ENCODE measurements at places on chromosomes 13 and 19.

GRCh38 chr19:39212375-39212742, 8.3 kb upstream of the SYCN start:
- no peak for DNase-seq

GRCh38 chr13:75968103-75968838, 332.1 kb downstream of the LMO7 start:
- no peak for DNase-seq

DNA sequence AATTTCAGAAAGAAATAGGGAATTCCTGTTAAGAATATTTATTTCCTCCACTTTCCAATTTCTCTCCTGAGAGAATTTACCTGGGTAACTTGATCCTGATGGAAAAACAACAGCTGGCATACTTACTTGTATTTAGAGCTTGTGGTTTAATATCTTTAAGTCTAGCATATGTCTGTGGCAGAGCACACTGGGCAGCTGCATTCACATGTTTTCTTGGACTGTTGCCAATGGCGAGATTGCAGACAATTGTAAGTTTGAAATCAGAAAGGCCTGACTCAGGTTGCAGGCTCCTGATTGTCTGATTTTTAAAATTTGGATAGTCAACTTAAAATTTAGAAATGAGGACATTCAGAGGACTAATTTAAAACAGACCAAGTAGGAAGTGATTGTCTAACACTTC, 66.9 kb downstream of the NHLRC3 start:
- no peak for DNase-seq

DNA sequence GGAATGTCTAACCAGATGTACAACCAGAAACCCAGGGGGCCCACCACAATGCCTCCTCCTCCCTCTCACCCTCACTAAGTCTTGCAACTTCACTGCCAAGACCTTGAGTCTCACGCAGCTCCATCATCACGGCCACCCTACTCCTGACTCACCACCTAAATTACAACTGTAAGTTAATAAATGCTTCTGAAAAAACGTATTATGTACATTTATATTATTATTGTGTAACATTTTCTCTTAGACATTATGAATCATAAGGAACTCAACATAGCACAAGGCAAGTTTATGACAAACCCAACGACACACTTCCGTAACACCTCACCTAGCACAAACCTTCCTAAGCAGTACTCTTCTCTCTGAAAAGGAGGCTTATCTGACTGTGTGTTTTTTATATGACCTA, 20.7 kb downstream of the MIPEP start:
- DNase-seq = no peak

DNA sequence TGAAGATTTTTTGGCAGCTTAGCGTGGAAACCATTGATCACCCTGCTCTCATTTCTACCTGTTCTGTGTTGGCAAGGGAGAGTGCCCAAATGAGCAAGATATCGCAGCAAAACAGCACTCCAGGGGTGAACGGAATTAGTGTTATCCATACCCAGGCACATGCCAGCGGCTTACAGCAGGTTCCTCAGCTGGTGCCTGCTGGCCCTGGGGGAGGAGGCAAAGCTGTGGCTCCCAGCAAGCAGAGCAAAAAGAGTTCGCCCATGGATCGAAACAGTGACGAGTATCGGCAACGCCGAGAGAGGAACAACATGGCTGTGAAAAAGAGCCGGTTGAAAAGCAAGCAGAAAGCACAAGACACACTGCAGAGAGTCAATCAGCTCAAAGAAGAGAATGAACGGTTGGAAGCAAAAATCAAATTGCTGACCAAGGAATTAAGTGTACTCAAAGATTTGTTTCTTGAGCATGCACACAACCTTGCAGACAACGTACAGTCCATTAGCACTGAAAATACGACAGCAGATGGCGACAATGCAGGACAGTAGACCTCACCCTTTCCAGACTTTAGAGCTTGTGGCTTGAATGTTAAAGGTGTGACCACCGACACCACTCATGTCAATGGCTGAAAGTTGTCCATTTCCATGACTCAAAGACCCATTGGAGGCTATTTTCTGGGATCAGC, 5.8 kb downstream of the CEBPG start:
- no peak for DNase-seq

GRCh38 chr13:99347911-99348451, 40.8 kb upstream of the GPR183 start:
- DNase-seq = no peak

DNA sequence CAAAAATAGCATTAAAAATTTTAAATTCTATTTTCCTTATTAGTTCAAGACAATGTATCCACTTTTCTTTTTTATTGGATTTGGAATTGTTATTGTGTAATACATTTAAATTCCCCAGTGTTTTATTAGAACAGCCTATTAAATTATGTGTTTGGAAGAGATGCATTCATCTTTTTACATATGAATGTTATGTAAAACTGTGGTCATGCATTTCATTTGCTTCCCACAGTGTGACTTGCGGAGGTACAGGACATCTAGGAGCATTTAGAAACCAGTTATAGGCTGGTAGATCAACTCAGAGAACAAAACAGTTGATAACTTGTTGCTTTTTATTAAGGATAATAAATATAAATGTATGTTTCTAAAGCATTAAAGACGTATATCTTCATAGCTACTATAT, 335.5 kb upstream of the TMTC4 start:
- no peak for DNase-seq

DNA sequence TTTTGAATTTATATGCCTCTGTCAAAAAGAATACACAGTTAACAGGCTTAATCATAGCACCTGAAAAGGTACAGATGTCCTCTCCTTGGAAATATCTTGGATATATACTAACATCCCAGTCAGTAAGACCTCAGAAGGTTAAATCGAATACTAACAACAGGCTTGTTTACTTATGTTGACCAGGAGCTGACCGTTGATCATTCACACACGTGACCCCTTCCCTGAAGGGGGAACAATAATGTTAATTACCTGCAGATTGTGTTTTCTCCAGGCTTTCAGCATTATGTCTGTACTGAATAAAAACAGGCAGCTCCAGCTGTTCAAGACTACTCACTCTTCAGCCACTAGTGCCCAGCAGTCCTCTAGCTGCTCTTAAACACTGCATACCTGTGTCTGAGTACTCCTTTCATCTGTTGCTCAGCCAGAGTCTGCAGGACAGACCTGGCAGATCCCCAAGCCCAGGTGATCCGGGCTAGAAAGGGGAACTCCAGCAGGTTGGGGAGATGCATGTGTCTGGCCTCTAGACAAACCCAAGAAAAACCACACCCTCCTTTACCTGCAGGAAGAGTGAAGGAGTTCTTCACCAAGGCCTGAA, 163.9 kb downstream of the RNF17 start:
- DNase-seq = no peak

Measured in AG09319 (cell line).